Hepatic stellate cell (primary cell): ENCODE measurements at places on chromosomes 16 and 17.

GRCh38 chr16:20137194-20137593 lies 63.5 kb upstream of the GPR139 start:
- no peak for DNase-seq

GRCh38 chr16:20903116-20903898 lies 2.7 kb downstream of the LYRM1 start:
- no peak for DNase-seq

DNA sequence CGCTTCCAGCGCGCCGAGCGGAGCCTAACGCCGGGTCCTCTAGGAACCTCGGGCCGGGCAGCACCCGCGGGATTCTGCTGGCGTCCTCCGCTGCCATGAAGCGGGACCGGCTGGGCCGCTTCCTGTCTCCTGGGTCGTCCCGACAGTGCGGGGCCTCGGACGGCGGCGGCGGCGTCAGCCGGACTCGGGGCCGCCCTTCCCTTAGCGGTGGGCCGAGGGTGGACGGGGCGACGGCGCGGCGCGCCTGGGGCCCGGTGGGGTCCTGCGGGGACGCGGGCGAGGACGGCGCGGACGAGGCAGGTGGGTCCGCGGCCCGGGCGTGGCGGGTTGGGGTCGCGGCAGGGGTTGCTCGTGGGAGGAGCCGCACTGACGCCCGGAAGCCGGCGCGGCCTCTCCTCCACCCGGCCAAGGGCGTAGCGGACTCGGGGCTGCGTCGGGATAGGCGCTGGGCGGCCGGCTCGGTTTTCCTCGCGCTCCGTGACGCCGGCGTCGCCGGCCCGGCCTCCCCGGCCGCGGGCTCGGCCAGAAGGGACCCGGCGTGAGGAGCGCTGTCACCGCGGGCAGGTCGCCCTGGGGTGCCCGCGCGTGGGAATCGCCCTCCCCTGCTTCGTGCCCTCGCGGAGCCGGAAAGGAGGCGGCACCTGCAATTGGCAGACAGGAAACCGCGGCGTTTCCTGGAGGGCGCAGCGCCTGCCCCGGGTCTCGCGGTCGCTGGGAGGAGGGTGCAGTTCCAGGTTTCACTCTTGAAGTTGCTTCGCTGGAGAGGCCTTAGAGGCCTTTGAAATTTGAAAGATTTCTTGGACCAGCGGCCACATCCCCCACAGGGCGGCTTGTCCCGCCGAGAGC lies 432 bp downstream of the ZNF276 start:
- peak; percentile 65 for DNase-seq

DNA sequence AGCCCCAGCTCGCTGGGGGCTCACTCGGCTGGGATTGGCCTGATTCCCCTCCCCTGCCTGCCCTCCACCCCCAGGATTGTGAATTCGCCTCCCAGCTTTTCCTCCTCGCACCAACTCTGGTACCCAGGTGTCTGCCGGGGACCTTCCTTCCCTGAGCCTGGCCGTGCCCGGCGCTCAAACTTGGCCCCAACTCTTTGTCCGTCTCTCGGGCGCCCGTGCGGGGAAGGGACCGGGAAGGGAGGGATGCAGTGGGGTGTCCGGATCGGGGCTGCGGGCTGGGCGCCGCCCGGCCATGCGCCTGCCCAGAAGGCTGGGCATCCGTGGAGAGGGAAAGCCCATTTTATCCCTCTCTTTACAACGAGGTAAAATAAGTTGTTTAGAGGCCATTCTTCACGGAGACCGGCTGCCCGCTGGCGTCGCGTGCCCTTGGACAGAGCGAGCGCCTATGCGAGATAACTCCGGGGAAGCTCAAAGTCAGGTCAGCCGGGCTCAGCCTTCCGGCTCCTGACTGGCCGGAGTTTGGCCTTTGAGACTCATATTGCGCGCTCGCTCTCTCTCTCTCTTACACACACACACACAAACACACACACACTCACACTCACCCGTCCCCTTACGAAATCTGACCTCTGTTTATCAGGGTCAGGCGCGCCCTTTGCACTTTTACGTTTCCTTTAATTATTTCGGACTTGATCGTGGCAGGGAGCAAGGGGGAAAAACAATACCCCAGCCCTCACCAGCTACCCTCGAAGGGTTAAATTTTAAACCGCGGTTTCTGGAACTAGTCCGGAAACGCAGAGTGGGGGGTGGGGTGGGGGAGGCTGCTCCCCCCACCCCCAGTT lies 774 bp upstream of the MAF start:
- DNase-seq: peak; percentile 38

- no peak for DNase-seq
These were observed 31.3 kb downstream of the GRIN2A start for GRCh38 chr16:10150906-10151305.

DNA sequence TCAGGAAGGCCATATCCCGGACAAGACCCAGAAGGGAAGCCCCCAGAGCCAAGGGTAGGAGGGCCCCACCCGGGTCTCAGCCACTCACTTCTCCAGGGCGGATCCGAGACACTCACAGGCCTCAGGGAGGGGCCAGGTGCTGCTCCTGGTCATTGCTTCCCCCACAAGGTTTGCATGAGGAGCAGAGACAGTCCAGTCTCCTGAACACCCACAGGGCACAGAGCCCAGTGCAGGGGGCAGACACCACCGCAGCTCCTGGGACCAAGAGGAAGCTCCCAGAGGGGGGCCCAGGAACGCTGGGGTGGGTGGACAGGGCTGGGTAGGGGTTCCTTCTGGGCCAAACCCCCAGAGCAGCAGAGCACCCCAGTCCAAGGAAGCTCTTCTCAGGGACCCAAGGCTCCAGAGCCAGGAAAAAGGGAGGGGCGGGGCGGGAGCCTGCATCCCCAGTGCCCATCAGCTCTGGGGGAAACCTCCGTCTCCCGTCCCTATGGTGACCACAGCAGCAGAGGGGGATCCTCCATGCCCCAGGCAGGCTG lies 709 bp upstream of the MRPL28 start:
- no peak for DNase-seq

DNA sequence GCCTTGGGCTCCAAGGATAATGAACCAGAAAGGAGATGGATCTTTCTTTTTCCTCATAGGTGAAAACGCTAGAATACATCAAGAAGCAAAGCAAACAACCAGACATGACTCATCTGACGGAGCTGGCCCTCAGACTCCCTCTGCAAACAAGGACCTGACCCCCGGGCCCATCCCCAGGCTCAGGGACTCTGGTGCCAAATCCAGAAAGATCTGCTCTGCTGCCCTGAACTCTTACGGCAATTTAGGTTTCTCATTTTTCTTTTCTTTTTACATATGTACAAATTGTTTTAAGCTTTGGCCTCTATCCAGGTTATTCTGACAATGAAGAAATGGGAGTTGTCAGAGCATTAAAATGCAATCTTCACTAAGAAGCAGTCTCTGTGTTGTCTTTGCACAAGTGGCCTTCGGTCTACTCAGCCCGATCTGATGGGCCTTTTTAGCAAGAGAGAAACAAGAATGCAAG lies 17.7 kb downstream of the KNOP1 start:
- DNase-seq: peak; percentile 73

DNA sequence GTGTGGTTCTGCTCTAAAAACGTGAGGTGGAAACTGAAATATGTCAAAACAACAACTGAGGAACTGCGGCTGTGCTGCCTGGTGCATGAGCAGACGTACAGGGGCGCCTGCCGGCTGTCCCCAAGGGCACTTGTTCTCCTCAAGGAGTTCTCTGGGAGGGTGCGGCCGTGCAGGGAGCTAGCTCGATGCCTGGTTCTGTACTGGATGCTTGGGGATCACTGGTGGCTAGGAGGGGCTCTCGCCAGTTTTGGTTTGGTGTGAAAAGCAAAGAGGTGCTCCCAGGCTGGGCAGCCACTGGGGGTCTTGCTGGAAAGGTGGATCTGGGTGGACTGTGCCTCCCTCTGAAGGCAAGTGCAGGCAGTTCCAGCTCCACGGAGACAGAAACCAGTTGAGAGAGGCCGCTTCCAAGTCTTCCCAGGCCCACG lies 41.9 kb upstream of the ATP2A3 start:
- no peak for DNase-seq

GRCh38 chr17:81635973-81636504 lies 873 bp downstream of the NPLOC4 start:
- no peak for DNase-seq

- DNase-seq: peak; percentile 14
These were observed 72.5 kb downstream of the KNOP1 start for GRCh38 chr16:19645557-19645981.

GRCh38 chr16:57533431-57534336 lies 2.7 kb downstream of the CCDC102A start:
- DNase-seq: peak; percentile 21

- no peak for DNase-seq
These were observed 5.3 kb downstream of the FAM234A start for GRCh38 chr16:239948-240277.

GRCh38 chr17:14701886-14702285 lies 401.0 kb downstream of the HS3ST3B1 start:
- no peak for DNase-seq

DNA sequence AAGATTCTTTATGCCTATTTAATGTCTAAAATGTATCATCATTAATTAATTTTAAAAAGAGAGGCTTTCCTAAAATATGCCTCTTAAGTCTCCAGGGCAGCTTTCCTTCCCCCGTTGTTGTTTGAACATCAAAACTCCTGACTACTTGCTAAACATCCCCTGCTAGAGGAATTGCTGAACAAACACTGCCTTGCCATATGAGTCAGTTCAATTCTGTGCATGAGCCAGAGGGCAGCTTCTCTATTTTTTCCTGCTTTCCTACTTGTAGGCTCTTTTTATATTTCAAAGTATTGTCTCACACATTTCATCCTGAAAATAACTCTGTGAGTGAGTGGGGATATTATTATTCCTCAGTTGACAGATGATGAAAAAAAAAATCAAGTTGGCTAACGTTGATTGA lies 143.4 kb downstream of the HS3ST4 start:
- no peak for DNase-seq

- DNase-seq: no peak
These were observed 3.6 kb upstream of the MAP3K14 start for GRCh38 chr17:45320349-45320930.

DNA sequence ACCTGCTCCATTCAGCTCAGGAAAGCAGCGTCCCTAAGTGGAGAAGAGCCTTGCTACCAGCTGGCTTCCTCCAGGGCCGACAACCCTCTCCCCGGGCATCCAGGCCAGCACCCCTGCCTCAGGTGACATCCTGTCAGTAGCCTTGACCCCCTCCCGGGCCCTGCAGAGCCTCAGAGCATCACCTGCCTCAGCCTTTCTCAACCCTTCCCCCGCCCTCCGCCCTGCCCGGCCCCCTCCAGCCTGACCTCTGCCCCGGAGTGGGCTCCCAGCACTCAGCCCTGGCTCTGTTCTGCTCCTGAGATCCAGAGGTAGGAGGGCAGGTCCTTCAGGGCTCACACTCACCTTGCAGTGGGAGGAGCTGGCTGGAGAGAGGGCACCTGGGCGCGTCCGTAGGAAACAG lies 73.8 kb upstream of the METRNL start:
- no peak for DNase-seq

DNA sequence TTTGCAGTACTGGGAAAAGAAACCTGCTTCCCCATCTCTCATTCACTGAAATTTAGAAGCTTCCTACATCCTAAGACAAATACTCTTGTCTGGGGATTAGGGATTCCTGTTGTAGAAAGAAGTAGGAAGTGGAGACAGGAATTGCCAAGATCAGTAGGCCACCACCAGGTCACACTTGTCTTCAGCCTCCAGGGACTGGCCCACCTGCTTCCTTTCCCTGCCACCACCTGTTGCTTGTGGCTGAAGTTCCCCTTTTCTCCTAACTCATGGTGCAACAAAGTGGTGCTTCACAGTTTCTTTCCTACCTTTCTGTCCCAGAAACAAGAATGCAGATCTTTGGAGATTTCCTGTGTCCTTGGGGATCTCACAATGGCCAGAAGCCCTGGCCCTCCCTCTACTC lies 82.4 kb downstream of the WNT3 start:
- no peak for DNase-seq

- no peak for DNase-seq
These were observed 15.0 kb upstream of the C17orf58 start for GRCh38 chr17:68011199-68011665.

GRCh38 chr17:65208717-65209116 lies 71.5 kb downstream of the RGS9 start:
- DNase-seq: no peak

DNA sequence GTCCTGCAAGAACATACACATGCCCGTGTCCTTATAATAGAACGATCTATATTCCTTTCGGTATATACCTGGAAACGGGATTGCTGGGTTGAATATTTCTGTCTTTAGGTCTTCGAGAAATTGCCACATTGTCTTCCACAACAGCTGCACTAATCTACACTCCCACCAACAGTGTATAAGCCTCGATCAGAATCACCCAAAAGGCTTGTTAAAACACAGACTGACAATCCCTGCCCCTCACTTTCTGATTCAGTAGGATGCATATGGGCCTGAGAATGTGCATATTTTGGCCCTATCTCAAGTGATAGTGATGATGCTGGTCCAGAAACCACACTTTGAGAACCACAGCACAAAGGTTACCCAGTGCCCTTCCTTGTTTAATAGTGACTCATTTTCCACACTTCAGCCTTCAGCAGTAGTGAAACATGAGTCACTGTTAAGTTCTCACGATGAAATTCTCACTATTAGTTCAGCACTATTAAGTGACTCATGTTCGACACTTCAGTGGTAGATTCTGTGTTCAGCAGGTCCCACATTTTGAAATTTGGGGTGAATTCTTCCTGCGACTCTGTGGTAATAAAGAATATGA lies 215.6 kb downstream of the GRIN2A start:
- DNase-seq: no peak

DNA sequence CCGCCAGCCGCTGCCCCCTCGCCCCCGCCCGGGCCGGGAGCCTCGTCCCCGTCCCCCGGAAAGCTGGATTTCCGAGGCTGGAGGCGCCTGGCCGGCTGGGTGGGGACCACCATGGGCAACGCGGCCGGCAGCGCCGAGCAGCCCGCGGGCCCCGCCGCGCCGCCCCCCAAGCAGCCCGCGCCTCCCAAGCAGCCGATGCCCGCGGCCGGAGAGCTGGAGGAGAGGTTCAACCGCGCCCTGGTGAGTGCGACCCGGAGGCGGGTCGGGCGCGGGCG lies 266 bp downstream of the FMNL1 start:
- DNase-seq: no peak

GRCh38 chr16:29820271-29820701 lies at the start of gene MVP:
MVP (plus strand) TSS chr16:29820462; CDS start chr16:29830550, 10,088 bp downstream.
- DNase-seq: peak; percentile 82

- no peak for DNase-seq
These were observed 16.9 kb downstream of the TRIM25 start for GRCh38 chr17:56896968-56897359.

- no peak for DNase-seq
These were observed 65.4 kb downstream of the MAF start for GRCh38 chr16:79535130-79535529.

- DNase-seq: no peak
These were observed 154.1 kb downstream of the SOCS1 start for GRCh38 chr16:11101695-11102522.
